ENCODE measurements at places on chromosomes 5 and 9.

GRCh38 chr5:65418661-65419060, 63.1 kb downstream of the ADAMTS6 start:
- no peak for DNase-seq

- DNase-seq = no peak
These were observed 1556.5 kb upstream of the C9orf72 start for GRCh38 chr9:29129763-29130162.

DNA sequence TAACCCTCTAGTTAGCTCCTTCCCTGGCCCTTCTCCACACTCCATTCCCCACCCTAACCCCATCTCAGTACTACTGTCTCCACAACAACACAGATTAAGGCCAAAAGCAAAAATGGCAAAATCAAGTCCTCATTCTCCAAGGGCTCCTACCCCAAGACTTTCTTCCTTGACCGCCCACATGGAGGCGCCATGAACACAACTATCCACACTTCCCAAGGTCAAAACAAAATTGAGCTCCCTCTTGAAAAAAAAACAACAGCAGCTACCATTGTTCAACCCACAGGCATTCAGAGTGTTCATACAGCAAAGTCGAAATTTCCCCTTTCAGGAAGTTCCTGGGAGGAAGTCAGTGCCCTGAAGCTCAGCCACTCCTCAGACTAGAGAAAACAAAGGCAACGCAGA, 54.4 kb downstream of the GNAQ start:
- DNase-seq = no peak

- no peak for DNase-seq
These were observed 8.5 kb upstream of the ACSL6 start for GRCh38 chr5:132019857-132020555.

DNA sequence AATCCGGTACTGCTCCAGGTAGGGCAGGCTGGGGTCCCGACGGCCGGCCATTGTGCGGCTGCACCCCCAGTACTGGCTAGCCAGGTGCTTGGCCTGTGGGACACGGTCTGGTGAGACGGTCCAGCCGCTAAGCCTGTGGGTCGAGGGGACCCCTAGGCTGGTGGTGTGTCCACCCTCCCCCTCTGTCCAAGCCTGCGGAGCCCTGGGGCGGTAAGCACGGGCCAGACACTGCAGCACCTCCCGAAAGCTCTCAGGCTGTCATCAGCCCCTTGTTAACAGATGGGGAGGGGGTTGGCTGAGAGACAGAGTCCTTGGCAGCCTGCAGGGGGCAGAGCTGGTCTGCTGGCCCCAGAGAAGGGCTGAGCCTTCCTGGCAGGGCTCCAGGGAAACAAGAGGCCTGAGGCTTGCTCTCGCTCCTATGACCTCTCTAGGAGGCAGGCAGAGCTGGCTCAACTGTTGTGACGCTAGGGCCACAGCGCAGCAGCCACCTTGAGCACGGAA, 11.8 kb upstream of the MRNIP start:
- DNase-seq = no peak

GRCh38 chr9:21095561-21095960, 17.8 kb upstream of the IFNB1 start:
- no peak for DNase-seq

- DNase-seq = no peak
These were observed 51.2 kb upstream of the ROR2 start for GRCh38 chr9:92001244-92001643.

GRCh38 chr9:106324053-106324585, 538.8 kb upstream of the ZNF462 start:
- no peak for DNase-seq

DNA sequence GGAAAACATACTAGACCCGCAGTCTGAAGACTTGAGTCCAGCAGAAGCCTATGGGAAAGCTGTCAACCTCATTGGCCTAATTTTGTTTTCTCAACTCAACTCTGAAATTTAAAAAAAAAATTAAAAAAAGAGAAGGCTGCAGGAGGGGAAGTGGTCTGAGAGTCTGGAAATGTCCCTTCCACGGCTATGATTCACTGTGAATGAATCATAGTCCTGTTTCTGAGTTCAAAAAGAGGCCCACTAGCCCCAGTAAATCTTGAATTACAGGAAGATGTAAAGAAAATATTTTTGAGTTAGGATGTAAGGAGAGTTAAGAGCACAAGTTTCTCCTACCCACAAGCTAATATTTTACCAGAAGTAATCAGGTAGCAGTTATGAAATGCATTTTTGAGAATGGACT, 565.5 kb upstream of the DMAC1 start:
- DNase-seq = no peak

GRCh38 chr5:118963169-118963568, 25.2 kb downstream of the DTWD2 start:
- DNase-seq = no peak

- no peak for DNase-seq
These were observed 34.6 kb downstream of the OXCT1 start for GRCh38 chr5:41835645-41836044.

DNA sequence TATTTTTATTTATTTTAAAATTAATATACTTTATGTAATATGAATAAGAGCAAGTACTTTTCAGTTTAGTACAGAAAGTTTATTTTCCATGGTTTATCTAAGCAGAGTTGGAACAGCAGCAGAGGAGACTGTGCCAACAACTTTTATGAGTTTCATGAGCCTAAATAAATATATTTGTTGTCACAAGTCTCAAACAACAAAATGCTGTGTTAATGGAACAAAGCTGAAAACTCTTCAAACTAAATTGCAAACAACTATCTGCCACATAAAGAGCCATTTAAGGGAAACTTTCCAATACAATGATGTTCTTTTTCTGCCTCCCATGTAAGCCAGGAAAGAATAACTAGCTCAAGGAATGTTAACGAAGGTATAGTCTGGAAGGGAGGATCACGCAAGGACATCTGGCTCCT, 96.1 kb downstream of the FBN2 start:
- DNase-seq = no peak

DNA sequence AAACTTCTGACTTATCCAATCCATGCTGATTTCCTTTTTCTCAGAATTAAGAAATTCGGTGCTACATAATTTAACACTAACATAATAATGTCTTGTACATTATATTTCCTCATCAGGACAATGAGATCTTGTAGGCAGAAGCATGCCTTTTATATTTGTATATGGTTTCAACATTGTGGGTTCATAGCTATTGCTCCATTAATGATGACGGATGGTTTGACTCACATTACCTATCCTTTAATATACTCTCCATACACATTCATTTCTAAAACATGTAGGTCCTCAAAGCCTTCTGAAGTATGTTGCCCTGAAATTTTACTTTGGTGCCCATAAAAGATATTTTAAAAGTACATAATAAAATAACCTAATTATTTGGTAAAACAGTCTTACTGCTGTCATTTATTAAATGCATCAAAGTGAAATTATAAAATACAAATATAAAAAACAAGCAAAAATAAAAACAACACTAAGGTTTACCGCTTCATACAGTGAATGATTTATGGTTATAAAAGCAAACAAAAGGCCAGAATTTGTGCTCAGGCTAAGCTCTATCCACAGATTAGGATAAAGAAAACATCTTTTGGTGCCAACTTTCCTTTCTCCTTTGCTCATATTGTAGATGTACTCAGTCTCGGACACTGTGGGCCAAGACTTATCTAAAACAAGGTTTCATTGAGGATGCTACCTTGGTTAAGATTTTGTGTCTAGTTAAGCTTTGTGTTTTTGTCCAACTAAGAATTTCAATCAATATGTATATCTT, 61.2 kb upstream of the GCNT4 start:
- no peak for DNase-seq

- DNase-seq = no peak
These were observed 13.5 kb upstream of the MCCC2 start for GRCh38 chr5:71573591-71573990.

- DNase-seq = no peak
These were observed 3.8 kb downstream of the CCDC152 start for GRCh38 chr5:42760426-42760825.

GRCh38 chr5:40689438-40689837, 9.7 kb downstream of the PTGER4 start:
- no peak for DNase-seq

DNA sequence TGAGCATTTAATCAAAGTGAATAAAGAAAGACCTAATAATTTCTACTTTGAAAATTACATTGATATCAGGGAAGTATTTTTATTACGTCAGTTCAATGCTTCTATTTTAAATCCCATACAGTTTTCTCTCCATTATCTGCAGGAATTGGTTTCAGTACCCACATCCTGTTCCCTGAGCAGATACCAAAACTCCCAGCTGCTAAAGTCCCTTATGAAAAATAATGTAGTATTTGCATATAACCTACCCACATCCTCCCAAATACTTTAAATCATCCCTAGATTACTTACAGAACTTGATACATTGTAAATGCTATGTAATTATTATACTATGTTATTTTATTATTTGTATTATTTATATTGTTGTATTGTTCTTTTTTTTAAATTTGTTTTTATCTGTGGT, 125.4 kb upstream of the MINAR2 start:
- no peak for DNase-seq

- peak; percentile 4 for DNase-seq
These were observed at the start of gene MEGF10 for GRCh38 chr5:127290019-127290945. Gene MEGF10 (plus strand): TSS chr5:127290796. CDS start chr5:127331309, 40,513 bp downstream.

DNA sequence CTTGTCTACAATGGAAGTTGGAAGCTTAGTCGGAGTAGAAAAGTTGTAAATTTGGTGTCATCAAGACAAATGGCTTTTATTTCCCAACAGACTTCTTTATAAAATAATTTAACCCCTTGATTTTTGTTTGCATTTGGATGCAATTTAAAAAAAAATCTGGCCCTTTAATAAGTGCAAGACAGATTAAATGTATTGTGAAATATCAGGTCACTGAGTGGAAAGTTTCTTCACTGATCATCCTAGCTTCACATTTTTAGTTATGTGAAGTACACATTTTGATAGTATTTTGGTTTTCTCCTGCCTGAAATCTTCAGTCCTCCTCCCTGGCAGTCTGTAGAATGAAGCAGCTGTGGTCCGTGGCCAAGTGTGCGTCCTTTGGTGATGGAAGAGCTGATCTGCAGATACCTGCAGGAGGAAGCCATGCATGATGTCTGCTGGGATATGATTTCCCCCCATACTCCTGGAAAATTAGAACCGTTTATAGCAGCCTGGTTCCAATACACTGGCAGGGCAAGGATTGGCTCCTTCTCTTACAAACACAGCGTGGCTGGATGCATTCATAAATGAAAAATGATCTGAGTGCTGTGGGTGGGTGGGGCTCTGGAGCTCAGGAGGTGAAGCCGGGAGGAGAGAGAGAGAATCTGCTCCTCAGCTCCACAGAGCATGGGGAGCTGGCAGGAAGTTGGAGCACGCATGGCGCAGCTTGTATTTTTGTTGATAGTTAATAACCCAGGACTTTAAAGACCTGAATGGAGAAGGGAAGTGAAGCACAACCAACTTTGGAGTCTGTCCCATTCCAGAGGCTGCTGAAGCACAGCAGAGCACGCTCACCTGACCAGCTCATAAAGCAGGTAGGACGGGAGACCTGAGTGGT, 238.4 kb downstream of the GOLPH3 start:
- no peak for DNase-seq

- DNase-seq = no peak
These were observed 31.3 kb downstream of the MARCHF3 start for GRCh38 chr5:126998895-126999570.

All from thymus (tissue), 14 donors.